AG04450 (cell line): ENCODE measurements at places on chromosomes 12 and 14.

- no peak for DNase-seq
These were observed 8.1 kb downstream of the STAC3 start for GRCh38 chr12:57242691-57243454.

DNA sequence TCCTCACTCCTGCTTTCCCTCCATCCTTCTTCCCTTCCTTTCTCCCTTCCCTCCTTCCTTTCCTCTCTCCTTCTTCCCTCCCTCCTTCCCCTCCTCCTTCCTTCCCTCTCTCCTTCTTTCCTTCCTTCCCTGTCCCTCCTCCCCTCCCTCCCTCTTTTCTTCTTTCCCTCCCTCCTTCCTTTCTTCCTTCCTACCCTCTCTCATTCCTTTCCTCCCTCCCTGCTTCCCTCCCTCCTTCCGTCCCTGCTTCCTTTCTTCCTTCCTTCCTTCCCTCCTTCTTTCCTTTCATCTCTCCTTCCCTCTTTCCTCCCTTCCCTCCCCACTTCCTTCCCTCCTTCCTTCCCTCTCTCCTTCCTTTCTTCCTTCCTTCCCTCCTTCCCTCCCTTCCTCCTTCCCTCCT is 39.0 kb downstream of the NOS1 start:
- DNase-seq = no peak

GRCh38 chr14:97179573-97179972 is 382.4 kb downstream of the VRK1 start:
- no peak for DNase-seq

DNA sequence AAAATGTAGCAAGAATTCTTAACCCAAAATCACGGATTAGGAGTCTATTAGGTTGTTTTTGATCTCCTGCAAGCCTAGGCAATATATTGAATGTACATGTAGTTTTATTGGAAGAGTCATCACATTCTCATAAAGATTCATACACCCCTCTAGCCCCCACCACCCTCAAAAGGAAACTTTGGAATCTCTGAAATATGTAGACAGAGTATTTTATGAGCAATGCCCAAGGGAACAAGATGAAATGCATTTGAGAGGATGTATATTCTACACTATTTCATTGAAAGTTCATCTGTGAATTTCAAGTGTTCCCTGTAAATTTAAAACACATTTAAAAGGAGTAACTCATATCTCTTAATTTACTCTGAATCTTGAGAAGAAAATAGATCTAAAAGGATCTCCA is 103.7 kb downstream of the SYT1 start:
- DNase-seq = no peak

DNA sequence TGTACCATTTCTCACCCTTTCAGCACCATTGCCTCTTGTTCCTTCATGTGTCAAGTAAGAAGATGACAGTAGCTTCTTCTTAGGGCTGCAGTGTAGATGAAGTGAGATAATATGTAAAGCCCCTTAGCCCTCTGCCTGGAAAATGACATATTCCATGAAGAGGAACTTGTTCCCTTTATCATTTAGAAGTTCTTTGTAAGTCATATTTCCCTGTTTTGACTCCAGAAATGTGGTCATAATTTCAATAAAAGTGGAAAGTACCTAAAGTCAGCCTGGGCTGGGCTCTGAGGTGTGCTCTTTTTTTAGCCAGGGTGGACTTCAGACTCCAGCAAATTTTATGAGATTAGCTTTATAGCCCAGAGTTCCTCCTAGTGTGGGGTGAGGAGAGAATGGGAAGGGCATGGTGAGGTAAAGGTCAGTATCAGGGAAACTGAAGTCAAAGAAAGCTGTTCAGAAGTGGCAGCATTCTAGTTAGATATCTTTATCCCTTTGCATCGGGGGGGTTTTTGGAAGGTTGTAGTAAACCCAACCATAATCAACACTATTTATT is 92.5 kb downstream of the TMCC3 start:
- DNase-seq = no peak

GRCh38 chr14:99892406-99892805 is 99.2 kb downstream of the EML1 start:
- DNase-seq = no peak

DNA sequence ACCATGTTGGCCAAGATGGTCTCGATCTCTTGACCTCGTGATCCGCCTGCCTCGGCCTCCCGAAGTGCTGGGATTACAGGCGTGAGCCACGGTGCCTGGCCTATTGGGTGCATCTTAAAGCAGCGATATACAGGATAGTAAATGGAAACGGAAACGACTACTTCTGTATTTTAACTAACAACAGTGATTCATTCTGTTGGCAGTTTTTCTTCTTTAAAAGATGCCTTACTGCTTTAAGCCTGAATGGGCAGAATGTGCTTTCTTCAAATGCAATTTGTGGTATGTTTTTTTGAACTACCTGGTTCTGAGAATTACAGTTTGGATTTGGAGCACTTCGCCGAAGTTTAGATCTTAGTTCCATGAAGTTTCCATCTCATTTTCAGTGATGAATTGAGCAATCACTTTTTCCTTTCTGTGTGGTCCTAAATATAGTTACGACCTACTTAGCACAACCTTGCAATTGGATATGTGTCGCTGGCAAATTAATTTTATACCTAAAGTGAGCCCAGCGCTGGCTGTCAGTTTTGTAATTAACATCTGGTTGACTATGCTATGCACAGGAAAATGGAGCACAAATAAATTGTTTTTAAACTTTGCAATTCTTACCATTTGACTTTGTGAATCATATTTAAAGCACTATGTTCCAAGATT is 53.6 kb upstream of the EIF5 start:
- DNase-seq = no peak

GRCh38 chr14:63454863-63455622 is 88.1 kb downstream of the PPP2R5E start:
- DNase-seq = no peak

GRCh38 chr12:50411051-50411660 is 10.5 kb downstream of the LARP4 start:
- DNase-seq = no peak

DNA sequence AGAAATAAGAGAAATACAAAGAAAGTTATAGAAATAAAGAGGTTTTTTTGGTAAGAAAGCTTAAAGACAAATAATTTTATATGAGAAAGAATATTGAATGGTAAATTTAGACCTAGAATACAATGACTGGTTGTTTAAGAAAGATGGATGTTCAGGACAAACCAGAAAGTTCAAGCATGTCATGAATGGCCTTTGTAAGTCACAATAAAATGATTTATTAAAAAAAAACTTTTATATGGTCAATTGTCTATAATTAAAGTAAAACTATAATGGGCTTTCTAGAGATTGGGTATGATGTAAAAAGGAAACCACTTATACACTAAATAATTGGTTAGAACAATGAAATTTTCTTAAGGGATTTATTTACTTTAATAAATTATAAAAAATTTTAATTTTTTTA is 19.8 kb upstream of the CAPRIN2 start:
- DNase-seq = no peak

GRCh38 chr12:15854916-15855315 is 27.3 kb upstream of the STRAP start:
- DNase-seq = no peak

- DNase-seq = no peak
These were observed 6.6 kb upstream of the ADGRD1 start for GRCh38 chr12:130947028-130947613.

- no peak for DNase-seq
These were observed 21.7 kb downstream of the GALNT16 start for GRCh38 chr14:69281450-69282169.

- DNase-seq = no peak
These were observed 710.7 kb upstream of the TBX3 start for GRCh38 chr12:115394496-115395220.

- DNase-seq = no peak
These were observed 22.8 kb downstream of the WDR20 start for GRCh38 chr14:102162487-102162886.

GRCh38 chr14:54908190-54908589 is 5.6 kb upstream of the GCH1 start:
- no peak for DNase-seq

GRCh38 chr12:55420307-55420962 is 5.6 kb upstream of the OR6C76 start:
- DNase-seq = no peak

- no peak for DNase-seq
These were observed 17.2 kb downstream of the ZFP36L1 start for GRCh38 chr14:68775614-68776126.

- no peak for DNase-seq
These were observed 82.0 kb upstream of the RASSF8 start for GRCh38 chr12:25876383-25877045.

GRCh38 chr14:92544051-92544720 is 30.6 kb downstream of the RIN3 start:
- DNase-seq = no peak

- DNase-seq = no peak
These were observed 11.6 kb downstream of the OTX2 start for GRCh38 chr14:56798447-56799342.

- no peak for DNase-seq
These were observed 31.6 kb upstream of the HMGA2 start for GRCh38 chr12:65792724-65793123.

DNA sequence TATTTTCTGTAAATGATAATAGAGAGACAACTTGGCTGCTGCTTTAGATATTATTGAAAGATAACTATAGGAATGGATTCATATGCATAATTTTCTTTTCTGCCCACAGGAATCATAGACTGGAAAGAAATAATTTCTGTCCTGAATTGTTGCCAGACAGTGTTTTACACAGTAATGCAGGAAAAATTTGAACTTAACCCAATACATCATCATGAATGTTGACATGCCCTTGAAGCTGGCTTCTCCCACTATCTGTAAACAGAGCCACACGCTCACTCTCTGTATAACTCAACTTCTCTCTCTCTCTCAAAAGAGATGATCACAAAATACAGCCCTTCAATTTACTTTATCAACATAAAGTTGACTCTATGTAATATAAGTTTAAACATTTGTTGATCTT is 56.6 kb downstream of the PAX9 start:
- no peak for DNase-seq

- no peak for DNase-seq
These were observed 163.4 kb downstream of the GARIN6 start for GRCh38 chr12:99810718-99811593.

GRCh38 chr12:77847060-77847541 is 16.4 kb downstream of the NAV3 start:
- DNase-seq = no peak

GRCh38 chr12:75568801-75569200 is 57.4 kb upstream of the KRR1 start:
- no peak for DNase-seq

- peak; percentile 80 for DNase-seq
These were observed 74.3 kb downstream of the RFLNA start for GRCh38 chr12:124369055-124369826.

DNA sequence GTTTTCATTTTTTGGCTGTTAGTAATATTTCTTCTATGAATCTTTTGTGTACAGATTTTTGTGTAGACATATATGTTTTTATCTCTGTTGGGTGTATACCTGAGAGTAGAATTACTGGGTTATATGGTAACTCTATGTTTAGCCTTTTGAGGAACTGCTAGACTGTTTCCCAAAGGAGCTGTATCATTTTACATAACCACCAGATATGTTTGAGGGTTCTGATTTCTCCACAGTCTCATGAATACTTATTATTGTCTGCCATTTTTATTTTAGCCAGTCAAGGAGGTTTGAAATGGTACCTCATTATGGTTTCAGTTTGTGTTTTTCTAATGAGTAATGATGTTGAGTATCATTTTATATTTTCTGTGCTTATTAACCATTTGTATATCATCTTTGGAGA is 1.9 kb downstream of the PCNX4 start:
- DNase-seq = no peak

DNA sequence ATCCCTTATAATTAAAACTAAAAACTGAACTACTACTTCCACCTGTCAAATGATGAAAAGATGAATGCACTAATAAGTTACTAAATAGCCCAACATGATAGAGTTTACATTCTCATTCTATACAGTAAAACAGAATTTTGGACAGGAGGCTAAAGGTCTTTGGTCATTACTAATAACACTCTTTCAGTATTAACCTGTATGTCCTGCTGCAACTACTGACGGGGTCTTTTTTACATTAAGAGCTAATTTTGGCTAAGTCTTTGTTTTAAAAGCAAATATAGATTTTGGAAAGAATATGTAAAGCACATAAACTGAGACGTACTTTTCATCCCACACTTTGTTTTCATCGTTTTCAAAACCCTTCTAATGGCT is 175.4 kb upstream of the CDKN3 start:
- DNase-seq = no peak

GRCh38 chr12:1350055-1350933 is 244.1 kb downstream of the FBXL14 start:
- DNase-seq = peak; percentile 53
